Memory B cell (primary cell): ENCODE measurements at places on chromosomes 12 and 14.

DNA sequence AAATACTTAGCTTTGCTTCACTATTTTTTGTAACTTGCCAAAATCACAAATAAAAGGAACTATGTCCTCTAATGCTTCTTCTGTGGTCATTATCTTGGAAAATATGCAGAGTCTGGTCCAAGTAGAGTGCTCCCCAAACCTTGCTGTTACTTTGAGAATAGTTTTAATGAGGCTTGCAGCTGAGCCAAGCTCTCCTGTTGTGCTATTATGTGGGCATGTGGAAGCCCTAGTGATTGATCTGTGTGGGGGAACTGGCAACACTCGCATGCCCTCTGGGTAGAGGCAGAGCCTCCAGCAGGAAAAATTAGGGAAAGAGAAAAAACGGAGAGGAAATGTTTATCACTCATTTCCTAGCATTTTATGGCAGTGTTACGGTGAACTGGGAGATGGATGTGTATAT is 473.1 kb downstream of the EGLN3 start:
- DNase-seq, result no peak

DNA sequence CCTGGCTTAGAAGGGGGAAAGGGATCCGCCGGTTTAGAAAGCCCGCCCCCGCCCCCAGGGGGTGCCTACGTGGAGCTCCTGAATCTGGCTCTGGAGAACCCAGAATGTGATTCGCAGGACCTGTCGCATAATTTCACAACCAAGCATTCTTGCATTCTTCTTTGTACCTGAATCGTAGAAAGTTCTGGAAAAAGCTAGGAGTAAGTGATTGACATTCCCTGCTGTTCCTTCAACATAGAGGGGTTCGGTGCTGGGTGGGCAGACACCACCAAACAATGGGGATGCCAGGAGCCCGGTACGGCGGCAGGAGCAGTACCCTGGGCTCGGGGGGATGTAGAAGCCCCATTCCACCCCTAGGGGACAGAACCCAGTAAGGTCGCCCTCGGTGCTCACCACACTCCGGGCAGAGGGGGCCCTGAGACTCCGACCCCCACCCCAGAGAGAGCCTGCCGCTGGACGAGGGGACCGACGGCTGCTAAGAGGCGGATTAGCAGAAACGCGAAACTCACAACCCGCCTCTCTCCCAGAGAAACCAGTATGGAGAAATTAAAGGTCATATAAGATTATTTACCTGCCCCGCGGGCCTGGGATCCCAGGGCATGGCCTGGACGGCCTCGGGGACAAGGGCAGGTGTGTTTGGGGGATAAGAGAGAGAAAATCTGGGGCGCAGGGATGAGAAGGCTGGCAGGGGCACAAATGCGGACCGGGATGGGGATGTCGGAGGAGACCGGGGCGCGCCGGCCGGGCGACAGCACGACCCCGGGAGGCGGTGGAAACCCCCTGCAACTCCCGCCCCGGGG is 520 bp downstream of the CSRP2 start:
- peak; percentile 5 for DNase-seq

- DNase-seq, result no peak
Measured at GRCh38 chr14:36021591-36022320, 154.8 kb downstream of the PTCSC3 start.

GRCh38 chr12:29957835-29958234 is 174.1 kb upstream of the TMTC1 start:
- no peak for DNase-seq

GRCh38 chr12:126507231-126507630 is 1442.0 kb downstream of the AACS start:
- DNase-seq, result no peak

GRCh38 chr12:5488626-5488955 is 56.7 kb downstream of the NTF3 start:
- no peak for DNase-seq

DNA sequence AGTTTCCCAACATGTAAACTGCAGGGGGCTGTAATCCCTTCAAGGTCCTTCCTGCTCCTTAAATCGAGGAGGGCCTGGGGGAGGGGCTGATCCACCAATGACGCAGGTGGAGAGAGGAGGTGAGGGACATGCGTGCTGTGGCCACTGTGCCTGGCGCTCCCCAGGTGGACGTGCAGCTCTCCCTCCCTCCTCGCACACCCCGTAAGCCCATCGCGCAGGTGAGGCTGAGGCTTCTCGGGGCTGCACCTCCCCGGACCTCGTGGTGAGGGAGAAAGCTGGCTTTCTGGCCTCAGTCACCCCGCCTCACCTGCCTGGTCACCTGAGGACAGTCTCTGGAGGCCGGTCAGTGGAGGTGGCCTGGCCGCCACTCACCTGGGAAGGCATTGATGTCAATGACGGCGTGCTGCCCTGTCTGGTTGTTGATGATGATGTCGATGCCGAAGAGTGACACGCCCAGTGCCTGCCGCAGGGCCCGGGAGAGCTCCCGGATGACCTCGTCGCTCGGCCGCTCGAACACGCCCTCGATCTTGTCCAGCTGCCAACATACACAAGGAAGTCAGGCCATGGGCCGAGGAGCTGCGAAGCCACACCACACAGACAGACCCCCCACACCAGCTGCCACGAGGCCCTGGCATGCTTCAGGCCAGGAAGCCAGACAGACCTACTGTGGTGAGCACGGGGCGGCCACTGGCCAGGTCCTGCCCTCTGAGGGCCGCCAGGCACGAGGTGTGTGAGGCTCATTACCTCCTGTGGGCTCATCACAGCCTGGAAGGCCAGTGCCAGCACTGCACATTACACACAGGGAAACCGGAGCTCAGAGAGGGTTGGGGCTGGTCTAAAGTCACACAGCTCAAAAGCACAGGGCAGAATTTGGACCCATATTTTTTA is 23.3 kb downstream of the CHGA start:
- DNase-seq, result no peak

DNA sequence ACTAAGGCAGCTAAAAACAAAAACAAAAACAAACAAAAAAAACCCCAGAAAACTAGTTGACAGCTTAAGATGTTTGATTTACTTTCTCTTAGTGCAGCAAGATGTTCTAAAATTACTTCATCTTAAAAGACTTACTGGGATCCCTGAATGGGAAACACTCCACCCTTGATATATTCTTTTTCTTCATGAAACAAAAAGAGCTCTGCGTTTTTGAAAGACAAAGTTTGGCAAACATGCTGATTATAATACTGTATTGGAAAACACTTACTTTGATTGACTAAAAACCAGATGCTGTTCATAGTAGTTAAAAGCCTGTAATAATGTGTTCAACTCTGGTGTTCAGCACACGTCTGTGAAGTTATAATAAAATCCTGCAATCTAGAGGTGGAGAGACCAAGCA is 136.8 kb downstream of the SRGAP1 start:
- no peak for DNase-seq

- DNase-seq, result no peak
Measured at GRCh38 chr12:126572170-126572569, 1506.9 kb downstream of the AACS start.

DNA sequence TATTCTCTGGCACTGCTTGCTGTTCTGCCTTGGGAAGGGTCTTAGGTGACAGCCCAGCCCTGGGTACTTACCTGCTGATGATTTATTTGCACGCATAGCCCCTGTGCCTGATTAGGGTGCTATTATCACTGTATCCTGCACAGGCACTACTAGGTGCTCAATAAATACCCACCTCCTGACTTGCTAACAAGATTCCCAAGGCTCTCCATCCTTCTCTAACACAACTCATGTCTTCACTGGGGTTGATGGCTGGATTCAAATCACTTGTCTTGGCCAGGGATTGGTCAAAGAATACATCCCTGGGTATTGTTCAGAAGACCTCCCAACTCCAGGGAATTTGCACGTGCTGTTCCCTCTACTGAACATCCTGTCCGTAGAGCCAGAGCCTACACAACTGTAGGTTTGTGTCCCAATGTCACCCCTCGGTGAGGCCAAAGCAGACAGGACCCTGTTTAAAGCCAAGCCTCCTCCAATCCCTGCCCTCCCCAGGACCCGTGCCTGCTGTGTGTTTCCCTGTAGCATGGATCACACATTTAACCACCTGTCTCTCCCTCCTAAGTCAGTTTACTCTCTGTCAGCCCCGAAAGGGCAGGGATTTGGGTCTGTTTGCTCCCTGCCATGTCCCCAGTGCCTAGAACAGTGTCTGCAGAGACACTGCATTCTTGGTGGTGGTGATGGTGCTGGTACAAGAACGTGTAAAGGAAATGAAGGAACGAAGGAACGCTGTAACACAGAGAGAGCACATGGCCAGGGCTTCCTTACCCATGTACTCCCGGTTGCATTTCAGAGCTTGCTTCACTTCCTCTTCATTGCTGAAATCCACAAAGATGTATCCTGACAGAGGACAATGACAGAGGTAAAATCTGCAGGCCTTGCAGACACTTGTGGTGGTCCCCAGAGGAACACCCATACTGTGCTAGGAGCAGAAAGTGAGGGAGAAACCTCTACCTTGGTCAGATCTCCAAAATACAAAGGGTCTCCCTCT is 16.5 kb downstream of the RBM19 start:
- DNase-seq, result no peak

DNA sequence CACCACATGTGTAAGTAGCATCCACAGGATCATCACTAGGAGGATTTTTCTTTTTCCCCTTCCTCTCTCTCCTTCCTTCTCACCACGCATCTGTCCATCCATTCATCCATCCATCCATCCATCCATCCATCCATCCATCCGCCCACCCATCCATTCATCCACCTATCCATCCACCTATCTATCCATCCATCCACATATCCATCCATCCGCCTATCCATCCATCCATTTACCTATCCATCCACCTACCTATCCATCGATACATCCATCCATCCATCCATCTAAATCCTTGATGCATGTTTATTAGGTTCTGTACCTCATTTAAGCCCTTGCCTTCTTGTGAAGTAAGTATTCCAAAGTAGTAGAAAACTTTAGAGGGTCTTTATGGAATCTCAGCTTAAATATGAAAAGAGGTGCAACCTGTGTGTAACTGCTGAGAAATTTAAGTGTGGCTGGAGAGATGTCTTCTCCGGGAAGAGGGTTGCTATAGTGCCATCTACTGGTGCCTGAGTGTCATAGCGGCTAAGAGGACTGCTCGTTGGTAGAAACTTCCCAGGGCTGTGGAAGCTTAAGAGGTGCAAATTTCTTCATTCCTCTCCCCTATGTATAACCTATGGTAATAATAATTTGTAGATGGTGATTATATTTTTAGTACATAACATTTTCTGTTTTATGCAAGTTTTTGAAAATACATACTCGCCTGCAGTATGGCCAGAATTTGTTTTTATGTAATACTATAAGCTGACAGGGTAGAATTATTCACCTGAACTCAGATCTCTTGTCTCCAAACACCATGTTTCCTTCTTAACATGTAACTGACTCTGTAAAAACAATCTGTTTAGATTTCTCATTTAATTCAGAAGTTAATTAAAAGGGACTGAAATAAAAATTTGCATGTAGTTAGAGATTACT is 46.0 kb downstream of the MYO1H start:
- peak; percentile 29 for DNase-seq

- no peak for DNase-seq
Measured at GRCh38 chr12:29012673-29013072, 136.4 kb upstream of the FAR2 start.

DNA sequence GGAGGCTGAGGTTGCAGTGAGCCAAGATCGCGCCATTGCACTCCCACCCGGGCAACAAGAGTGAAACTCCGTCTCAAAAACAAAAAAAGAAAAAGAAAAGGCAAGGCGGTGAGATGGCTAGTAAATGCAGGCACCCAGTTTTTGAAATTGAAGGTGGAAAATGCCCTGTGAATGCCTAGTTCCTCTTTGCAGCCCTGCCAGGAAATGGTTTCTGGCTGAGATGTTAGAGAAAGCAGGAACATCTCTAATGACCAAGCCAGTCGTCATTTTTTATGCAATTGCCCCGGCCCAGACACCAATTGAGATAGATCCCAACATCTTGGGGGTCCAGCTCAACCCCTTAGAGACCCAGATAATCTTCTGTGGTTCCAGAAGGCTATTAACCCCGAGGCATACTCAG is 17.0 kb downstream of the SLC8A3 start:
- DNase-seq, result no peak

- no peak for DNase-seq
Measured at GRCh38 chr12:64427988-64428387, 23.8 kb downstream of the XPOT start.
